Stimulated activated CD8-positive, alpha-beta memory T cell treated with anti-CD3 and anti-CD28 coated beads, Interleukin-4, amount 100 ng/mL, for 4 hours (primary cell): ENCODE measurements at places on chromosomes 4 and X.

- DNase-seq = peak; percentile 8
These were observed 21.4 kb downstream of the HELT start for GRCh38 chr4:185039508-185040273.

DNA sequence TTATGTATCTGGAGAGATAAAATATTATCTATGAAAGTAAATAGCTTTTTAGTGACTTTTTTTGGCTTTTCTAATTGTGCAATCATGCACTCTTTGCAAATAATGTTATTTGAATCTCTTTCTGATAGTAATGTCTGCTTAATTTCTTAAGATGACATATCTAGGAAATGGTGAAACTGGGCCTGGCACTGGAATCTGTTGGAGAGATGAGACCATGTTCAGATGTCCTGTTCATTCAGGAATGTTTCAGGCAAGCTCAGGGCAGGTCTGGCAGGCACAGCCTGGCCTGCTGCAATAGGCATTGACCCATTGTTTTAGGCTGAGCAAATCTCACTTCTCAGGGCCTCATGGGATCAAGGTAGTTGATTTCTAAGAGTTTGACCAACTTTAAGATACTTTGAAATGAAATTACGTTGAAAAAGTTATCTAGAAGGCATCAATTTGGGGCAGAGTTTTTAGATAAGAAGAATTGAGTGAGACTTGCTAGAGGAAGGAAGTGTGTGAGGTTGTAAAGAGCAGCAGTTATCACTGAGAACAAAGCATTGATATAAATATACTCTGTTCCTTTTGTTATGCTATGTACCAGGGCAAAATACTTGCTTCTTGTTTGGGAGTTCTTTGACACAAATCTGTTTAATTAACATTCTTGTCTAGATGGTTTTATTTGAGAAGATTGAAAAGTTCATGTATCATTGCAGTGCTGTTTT, 133.0 kb upstream of the LEF1 start:
- DNase-seq = no peak

DNA sequence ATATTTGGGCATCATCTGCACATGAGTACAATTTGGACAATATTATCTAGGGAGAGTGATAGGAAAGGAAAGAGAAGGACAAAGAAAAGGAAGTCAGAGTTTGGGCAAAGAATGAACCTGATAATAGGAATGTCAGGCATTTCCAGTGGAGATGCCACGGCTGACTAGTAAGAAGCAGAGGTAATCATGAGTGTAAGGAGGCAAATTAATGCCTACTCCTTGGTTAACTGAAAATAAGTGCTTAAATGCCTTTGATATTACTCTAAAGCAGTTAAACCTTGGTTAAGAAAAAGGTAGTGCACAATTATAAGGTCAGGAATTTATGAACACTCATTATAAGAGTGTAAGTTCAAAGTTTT, 99.2 kb upstream of the DDIT4L start:
- no peak for DNase-seq

GRCh38 chrX:72296991-72297390, 8.7 kb downstream of the CITED1 start:
- DNase-seq = no peak

- no peak for DNase-seq
These were observed 97.5 kb upstream of the STX18 start for GRCh38 chr4:4639370-4639769.

- DNase-seq = no peak
These were observed 64.0 kb downstream of the RASGEF1B start for GRCh38 chr4:81407726-81408125.

- DNase-seq = no peak
These were observed 118.0 kb upstream of the WDFY3 start for GRCh38 chr4:85084371-85085094.

DNA sequence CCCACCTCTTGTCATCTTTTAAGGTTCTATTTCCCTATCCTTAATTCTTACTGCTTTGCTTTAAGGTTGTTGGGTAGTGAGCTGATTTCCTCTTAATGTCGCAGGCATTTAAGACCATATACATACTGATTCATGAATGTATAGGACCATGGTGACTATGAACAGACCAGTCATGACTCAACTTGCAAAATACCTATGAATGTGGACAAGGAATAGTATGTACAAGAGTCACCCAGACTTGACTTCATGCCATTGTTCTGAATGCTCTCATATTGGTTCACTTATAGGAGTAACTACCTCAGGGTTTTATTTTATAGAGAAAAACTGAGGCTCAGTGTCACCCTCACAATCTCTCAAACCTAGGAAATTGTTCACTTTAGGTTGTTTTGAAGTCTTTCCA, 44.3 kb downstream of the CCNG2 start:
- no peak for DNase-seq

GRCh38 chr4:53651156-53651735, 60.0 kb upstream of the LNX1 start:
- no peak for DNase-seq

- no peak for DNase-seq
These were observed 59.2 kb downstream of the NBDY start for GRCh38 chrX:56788229-56788628.

DNA sequence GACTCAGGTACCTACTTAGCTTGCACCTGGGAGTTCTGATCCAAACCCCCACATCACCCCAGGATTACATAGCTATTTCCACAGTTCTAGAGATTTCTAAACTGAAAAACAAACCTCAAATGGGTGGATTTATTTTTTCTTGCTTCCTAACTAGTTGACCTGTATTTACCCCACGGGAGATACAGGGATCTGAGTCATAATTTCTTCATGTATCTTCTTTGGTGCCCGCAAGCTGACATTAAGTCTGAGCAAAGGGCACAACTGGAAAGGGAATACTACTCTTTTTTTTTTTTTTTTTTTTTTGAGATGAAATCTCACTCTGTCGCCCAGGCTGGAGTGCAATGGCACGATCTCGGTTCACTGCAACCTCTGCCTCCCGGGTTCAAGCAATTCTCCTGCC, 10.0 kb upstream of the ELOVL6 start:
- no peak for DNase-seq

DNA sequence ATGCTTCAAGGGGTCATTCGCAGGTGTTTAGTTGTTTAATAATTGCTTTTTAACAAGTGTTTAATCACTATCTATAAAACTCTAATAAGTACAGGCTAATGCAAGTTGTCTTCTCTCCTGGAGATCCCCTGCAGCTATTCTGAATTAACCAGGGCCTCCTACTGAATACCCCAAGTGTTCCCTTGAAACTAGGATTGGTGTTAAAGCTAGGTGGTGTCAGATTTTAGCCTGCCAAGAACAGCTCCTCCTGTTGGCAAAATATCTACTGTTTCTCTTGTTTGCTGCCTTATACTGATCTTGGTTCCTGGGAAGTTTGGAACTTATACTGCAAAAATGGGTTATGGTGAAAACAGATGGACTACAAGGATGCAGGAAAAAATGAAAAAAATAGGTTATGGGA, 26.1 kb upstream of the TMEM154 start:
- no peak for DNase-seq

GRCh38 chr4:132266374-132266773, 882.7 kb upstream of the PCDH10 start:
- DNase-seq = no peak

- no peak for DNase-seq
These were observed 60.8 kb upstream of the CT45A1 start for GRCh38 chrX:135652602-135653001.

DNA sequence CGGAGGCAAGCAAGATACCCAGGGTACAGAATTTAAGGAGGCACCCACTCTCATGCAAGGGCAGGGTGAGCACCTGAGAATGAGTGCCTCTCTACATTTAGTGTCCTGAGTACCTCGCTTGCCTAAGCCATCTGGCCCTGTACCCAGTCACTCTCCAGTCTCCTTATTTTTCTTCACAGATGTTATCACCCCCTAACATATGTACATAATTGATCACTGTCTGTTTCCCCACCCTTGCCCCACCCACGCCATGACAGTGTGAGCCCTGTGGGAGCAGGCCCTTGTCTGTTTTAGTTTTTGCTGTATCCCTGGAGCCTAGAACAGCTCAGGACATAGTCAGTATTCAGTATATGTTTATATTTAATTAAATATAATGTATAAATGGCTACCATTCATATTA, 113.6 kb downstream of the SPRY1 start:
- no peak for DNase-seq

- DNase-seq = no peak
These were observed 24.7 kb downstream of the KCNE5 start for GRCh38 chrX:109600237-109600651.

DNA sequence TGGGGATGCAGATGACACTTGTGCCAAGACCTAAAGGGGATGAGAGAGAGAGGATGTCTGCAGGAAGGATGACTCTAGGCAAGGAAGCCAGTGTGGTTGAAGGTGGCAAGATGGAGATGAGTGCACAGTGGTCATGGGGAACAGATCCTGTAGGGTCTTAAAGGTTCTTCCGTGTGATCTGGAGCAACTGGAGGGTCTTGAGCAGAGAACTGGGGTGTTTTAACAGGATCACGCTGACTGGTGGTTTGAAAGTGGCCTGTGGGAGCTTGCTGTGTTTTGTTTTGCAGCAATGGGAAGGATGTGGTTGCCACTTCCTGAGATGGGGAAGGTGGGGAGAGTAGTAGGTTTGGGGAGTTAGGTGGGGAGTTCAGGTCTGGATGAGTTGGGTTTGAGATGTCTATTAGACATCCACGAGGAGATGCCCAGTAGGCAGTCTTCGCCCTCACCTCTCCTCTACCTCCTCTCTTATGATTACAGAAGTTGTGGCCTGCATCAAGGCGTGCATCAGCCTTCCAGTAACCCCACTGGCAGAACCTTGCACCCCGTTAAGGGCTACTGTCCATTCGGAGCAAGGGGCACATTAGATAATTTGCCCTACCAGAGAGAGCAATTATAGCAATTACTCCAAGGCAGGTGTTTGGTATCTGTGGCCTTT, 1.4 kb upstream of the STBD1 start:
- DNase-seq = no peak

- DNase-seq = no peak
These were observed 760 bp downstream of the TMEM165 start for GRCh38 chr4:55396308-55397125.

GRCh38 chr4:116632269-116632668, 453.1 kb downstream of the TRAM1L1 start:
- no peak for DNase-seq

DNA sequence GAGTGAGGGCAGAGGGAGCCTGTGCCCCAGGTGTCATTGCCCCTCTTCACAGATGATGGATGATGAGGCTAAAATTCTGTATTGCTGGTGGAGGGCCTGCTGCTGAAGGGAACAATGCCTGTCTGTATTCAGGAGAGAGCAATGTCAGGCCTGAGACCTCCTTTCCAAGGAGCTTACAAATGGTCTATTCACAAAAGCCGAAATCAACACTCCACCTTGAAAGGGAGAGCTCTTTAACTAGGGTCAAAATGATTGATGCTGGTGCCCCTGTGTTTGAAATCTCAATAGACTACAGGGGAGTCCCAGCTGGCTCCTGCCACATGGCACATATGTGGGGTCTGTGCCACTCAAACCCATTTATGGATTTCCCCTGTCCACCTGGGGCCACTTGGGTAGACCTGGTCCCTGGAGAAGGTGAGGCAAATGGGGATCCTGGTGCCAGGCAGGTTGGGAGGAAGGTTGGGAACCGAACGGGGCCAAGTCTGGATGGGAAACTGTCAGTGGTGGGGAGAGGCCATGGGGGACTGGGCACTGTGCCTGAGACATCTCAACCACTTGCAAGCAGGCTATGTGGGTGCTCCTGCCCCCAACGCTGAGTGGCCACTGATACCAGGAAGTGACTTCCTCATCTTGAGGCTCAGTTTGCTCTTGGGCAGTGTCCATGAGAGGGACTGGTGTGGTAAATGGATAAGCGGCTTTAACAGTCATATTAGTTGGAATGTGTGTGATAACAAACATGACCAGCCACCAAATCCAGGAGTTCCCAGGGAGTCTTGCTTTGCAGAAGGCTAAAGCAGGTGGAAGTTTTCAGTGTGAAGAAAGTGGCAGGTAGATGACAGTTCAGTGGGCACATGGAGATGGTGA, 223.8 kb upstream of the PSAPL1 start:
- no peak for DNase-seq

GRCh38 chr4:37650481-37650880, 35.7 kb downstream of the RELL1 start:
- no peak for DNase-seq

GRCh38 chr4:40843696-40844095, 93.9 kb downstream of the NSUN7 start:
- no peak for DNase-seq

DNA sequence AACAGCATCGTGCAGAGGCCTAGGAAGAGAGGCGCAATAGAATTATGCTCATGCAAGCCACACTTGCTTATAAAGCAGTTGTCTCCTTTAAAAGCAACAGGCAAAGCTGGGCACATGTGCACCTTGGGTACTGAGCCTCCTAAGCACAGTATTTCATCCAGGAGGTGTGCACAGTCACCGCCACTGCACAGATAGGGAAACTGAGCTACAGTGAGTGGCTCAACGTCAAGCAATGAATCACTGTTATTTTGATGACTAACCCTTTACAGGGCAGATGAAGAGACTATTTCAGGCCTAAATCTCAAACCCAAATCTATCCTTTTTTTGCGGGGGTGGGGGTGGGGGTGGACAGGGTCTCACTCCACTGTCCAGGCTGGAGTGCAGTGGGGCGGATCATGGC, 42.3 kb downstream of the BCOR start:
- DNase-seq = no peak

DNA sequence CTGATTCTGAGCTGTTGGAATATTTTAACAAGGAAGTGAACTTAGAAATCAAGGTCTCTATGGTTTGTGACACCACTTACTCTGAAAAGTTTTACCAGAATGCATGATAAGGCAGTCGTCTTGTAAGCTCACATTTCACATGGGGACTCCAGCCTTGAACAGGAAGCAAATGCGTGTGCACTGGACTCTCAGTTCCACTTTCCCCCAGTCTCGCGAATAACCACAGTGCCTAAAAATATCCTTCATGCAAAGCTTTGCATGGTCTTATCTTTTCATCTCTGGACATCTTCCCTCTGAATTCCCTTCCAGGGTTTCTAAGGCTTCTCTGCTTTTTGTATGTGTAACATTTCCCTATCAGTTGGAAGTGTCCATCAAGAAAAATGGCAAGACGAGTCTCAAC, 581.8 kb downstream of the NLGN4X start:
- DNase-seq = no peak
